ENCODE measurements at places on chromosomes 7 and 10. TPM values are rescaled to one million over a fixed set of nuclear protein-coding genes. Genes with fewer than 3 reads are reported as not detected.

The ACHE gene
- 0.16 TPM for total RNA-seq

The GCK gene
- total RNA-seq = 1.3 TPM

The ELN gene
- total RNA-seq = not detected

The EBF3 gene
- total RNA-seq = not detected

The C10orf67 gene
- total RNA-seq = 0.84 TPM

The AKR1C2 gene
- total RNA-seq = 0.22 TPM

The BTAF1 gene
- total RNA-seq = 66.1 TPM

The EPO gene
- total RNA-seq = not detected

The OR6B1 gene
- total RNA-seq = not detected

The NPY4R gene
- not detected for total RNA-seq

The ABCB1 gene
- total RNA-seq = 20.1 TPM

The IFIT1B gene
- not detected for total RNA-seq

The BCCIP gene
- 72.6 TPM for total RNA-seq

The ENKUR gene
- total RNA-seq = not detected

The ARHGEF35 gene
- 7.4 TPM for total RNA-seq

The RASA4B gene
- 20.0 TPM for total RNA-seq

The SPDYE8 gene
- total RNA-seq = not detected

The ITPRID1 gene
- not detected for total RNA-seq

The COG5 gene
- total RNA-seq = 55.5 TPM

The RNLS gene
- total RNA-seq = 6.2 TPM

The SEMA3A gene
- 0.62 TPM for total RNA-seq

The TMEM196 gene
- total RNA-seq = not detected

DNA sequence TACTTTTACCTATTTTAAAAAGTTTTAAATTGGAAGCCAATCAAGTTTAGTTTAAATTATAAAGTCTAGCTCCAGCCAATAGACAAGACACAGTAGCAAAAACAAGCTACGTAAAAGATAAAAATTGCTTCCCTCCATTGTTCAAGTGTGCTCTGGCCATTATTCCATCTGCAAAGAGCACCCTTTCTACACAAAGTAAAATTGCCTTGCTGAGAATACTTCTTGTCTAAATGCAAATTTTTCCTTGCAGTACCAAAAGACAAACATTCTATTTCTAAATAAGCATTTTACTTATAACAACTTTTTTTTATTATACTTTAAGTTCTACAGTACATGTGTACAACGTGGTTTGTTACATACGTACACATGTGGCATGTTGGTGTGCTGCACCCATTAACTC lies 75.9 kb upstream of the ZNF746 start:
- DNase-seq = no peak

DNA sequence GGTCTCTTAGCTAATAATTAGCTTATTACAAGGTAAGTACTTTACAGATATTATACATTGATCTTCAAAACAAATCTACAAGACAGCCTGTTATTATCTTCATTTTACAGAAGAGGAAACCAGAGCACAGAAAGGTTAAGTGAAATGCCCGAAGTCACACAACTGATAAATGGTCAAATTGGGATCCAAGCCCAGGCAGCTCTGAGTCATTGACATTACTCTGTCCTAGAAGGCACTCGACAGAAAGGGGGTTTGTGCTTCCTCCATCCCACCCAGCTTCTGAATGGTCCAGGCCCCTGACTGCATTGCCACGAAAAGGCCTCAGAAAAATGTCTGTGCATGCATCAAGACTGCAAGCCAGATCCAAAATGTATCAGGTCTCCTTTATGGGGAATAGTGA lies 81.3 kb upstream of the ZNF438 start:
- DNase-seq = no peak

- DNase-seq = no peak
Measured at GRCh38 chr7:3000566-3000965, 43.1 kb downstream of the CARD11 start.

GRCh38 chr10:31930856-31931255 lies 2.2 kb upstream of the ARHGAP12 start:
- no peak for DNase-seq

DNA sequence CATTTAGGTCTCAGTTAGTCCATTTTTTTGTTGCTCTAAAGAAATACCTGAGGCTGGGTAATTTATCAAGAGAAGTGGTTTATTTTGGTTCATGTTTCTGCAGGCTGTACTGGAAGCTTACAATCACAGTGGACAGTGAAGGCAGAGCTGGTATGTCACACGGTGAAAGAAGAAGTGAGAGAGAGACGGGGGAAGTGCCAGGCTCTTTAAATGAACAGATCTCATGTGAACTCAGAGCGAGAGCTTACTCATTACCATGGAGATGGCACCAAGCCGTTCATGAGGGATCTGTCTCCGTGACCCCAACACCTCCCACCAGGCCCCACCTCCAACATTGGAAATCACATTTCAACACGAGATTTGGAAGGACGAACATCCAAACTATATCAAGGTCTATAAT lies 18.9 kb upstream of the PNLIPRP3 start:
- no peak for DNase-seq

DNA sequence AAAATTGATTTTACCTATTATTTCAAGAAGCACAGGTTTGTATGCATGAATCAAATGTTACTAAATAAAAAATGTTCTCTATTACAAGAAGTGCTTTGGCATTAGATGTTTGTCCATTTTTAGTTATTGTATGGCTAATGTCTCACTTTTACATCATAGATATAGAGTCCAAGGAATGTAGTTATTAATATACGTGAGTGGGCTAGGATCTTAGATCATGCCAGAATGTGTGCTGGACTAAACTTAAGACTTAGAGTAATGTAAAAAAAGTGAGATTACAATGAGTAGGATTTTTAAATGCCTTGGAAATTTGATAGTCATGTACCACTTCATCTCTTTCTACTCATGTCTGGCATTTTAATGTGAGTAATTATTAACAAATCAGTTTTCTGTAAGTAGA lies 196.6 kb downstream of the ARL4A start:
- no peak for DNase-seq

- DNase-seq = peak; percentile 44
Measured at GRCh38 chr10:123995461-123996131, 97.8 kb downstream of the CHST15 start.

- no peak for DNase-seq
Measured at GRCh38 chr7:68457481-68457880, 1140.8 kb upstream of the AUTS2 start.

GRCh38 chr7:104272767-104273384 lies 55.5 kb upstream of the LHFPL3 start:
- no peak for DNase-seq

- peak; percentile 71 for DNase-seq
Measured at GRCh38 chr10:3783316-3783681, 1.7 kb downstream of the KLF6 start.

DNA sequence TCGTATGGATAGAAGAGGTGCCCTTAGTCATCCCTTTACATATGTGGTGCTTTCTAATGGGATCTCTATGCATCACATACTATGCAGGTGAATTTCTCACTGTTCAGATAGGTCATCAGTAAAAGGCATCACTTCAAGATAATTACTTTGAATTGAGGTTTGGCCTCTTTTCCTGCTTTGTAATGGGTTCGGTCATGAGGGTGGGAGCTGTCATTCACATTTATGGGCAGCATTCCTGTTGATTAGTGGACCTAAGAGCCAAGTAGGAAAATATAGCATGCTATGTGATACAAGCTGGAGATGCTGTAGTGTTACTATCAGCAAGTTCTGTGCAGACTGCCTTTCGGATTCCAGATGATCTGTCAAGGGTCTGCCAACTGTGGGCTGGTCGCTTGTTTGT lies 156.3 kb downstream of the LCOR start:
- no peak for DNase-seq

- no peak for DNase-seq
Measured at GRCh38 chr7:33720870-33721269, 184.5 kb upstream of the BMPER start.

DNA sequence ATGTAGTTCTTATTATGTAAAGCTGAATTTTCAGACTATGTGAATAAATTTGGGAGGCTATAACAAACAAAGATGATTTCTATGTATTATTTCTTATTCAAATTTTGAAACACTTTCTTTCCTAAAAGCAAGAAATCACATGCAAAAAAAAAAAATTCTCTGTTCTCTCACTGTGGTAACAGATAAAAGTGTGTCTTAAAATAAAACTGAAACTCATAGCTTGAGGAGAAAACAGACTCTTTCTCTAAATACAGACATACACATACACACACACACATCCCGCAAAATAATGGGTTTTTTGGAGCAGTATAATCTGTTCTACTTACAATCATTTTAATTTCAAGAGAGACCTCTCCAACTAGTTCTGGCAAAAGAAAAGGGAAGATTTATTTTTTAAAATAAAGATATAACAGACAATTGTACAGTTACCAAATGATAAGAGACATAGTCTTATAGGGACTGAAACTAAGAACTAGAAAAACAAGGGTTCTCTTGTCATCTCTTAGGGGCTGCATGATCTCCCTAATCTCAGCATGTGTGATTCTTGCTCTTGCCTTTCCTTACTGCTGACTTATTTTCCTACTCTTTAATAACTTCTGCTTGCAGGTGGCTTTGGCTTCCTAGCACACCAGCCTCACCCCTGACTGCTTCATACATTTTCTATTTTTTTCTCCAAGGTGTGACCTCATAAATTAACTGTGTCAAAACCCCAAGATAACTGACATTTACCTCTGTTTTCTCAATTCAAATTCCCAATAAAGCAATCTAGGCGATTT lies 483.5 kb upstream of the POT1 start:
- DNase-seq = no peak

DNA sequence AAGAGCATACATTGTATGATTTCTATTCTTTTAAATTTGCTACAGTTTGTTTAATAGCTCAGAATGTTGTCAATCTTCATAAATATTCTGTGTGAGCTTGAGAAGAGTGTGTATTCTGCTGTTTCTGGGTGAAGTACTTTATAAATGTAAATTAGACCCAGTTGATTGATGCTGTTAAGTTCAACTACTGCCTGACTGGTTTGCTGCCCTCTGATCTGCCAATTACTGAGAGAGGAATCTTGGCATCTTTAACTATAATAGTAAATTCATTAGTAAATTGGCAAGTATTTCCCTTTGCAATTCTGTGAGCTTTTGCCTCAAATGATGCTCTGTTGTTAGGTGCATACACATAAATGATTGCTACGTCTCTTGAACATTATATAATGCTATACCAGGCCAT lies 255.1 kb upstream of the PLXDC2 start:
- no peak for DNase-seq

GRCh38 chr10:111063471-111063870 lies 13.4 kb upstream of the ADRA2A start:
- no peak for DNase-seq

GRCh38 chr7:27605283-27605682 lies 57.4 kb downstream of the HIBADH start:
- no peak for DNase-seq

GRCh38 chr7:36144189-36144588 lies 8.9 kb upstream of the EEPD1 start:
- DNase-seq = no peak

GRCh38 chr10:3496138-3496537 lies 288.9 kb downstream of the KLF6 start:
- no peak for DNase-seq

- no peak for DNase-seq
Measured at GRCh38 chr10:73797324-73798025, 12.1 kb downstream of the ZSWIM8 start.

DNA sequence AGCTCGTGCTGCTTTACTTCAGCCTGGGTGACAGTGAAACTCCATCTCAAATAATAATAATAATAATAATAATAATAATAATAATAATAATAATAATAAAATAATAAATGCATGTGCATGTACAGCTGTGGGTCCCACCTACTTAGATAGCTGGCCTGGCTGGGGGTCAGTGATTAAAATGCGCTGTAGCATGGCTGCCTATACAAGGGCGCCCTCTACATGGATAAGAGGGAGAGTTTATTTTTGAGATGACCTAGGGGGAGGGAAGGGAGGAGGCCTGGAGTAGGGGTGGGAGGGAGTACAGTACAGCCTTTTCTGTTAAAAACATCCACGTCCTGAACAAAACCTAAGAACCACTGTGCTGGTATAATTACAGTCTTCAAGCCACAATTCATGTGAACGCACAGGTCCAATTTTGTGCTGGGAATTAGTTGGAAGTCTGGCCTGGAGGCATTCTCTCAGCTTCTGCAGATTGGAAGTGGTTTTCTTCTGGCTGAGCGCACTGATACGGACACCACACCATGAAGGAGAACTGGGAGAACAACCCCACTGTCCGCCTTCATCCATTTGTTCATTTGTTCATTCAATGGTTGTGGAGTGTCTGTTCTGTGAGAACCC lies 146.5 kb downstream of the TMEM178B start:
- DNase-seq = no peak

DNA sequence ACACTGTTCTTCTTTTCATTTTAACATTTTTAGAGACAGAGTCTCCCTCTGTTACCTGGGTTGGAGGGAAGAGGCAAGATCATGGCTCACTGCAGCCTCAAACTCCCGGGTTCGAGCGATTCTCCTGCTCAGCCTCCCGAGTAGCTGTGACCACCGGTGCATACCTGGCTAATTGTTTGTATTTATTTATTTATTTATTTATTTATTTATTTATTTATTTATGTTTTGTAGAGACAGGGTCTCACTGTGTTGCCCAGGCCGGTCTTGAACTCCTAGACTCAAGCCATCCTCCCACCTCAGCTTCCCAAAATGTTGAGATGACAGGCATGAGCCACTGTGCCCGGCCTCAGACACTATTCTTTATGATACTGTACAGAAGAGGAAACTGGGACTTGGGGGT lies 1176.6 kb upstream of the AUTS2 start:
- no peak for DNase-seq

DNA sequence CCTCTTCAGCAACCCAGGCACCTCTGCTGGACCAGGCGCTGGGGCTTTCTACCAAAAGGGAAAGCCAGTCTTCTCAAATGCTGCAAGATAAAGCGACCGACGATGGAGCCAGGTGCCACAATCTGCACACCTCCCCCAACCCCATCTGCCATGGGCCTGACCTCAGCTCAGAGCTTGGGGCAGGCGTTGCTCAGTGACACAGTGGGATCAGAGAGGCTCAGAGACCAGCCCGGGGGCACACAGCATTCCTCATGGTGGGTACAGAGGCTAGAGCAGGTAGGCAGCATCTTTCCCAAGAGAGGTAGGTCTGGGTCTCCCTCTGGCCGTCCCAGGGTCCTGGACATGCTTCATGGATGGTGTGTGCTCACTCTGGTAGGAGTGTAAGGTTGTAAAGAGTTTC lies 56.3 kb downstream of the ZMIZ1 start:
- DNase-seq = no peak

DNA sequence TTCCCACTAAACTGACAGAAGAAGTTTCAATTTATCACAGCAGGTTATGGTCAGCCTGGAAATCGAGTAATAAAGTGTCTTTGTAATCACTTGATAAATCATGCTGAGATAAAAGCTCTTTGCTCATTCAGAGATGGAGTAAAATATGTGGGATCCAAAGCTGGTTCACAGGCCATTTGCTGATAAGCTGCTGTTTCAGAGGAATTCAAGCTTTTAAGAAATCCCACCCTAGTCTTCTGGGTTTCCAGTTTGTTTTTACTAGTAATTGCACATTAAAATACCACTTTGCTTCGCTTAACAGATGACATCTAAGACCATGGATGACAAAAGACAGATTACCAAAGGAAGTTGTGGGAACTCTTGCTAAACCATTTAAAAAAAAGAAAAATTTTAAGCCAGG lies 37.4 kb upstream of the CDK6 start:
- no peak for DNase-seq

- no peak for DNase-seq
Measured at GRCh38 chr7:80932536-80932935, 13.7 kb upstream of the SEMA3C start.

- no peak for DNase-seq
Measured at GRCh38 chr7:151838072-151838471, 38.8 kb downstream of the PRKAG2 start.

GRCh38 chr7:94350734-94351133 lies 44.0 kb upstream of the COL1A2 start:
- no peak for DNase-seq

All from activated T-cell treated with anti-CD3 and anti-CD28 coated beads, Interleukin-2, amount 50 U/mL, for 72 hours (primary cell).